ENCODE measurements at places on chromosomes 7 and 10. TPM values are rescaled to one million over a fixed set of nuclear protein-coding genes. Genes with fewer than 3 reads are reported as not detected.

- no peak for DNase-seq
Measured at GRCh38 chr7:38660427-38661099, 29.4 kb upstream of the AMPH start.

DNA sequence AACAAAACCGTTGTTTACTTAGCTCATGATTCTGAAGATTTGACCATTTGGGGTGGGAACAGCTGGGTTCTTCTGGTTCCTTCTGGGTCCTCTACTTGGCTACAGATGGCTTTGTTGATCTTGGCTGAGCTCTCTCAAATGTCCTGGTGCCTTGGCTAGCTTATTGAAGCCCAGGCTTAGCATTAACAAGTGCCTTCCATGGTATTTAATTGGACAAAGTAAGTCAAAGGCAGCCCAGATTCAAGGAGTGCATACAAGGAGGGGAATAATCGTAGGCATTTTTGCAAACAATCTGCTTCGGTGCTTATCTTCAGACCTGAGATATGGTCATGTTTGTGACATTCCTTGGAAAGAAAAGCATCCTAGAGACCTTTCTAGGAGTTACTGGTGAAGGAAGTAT, 81.4 kb downstream of the ADCYAP1R1 start:
- no peak for DNase-seq

DNA sequence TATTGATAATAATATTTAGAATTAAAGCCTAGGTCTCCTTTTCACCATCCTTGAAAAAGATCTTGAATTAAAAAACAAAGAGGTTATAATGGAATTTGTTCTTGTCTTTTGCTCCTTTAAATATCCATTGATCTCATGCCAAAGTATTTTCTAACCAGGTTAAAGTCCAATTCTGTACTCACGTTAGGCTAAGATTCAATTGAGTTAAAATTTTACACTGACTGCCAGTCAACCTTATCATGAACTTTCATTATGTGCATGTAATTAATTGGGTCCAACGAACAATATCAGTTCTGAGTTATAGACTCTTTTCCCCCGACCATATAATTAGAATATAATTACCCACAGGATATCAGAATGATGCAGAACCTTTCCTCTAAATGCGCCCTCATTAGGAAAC, 266.6 kb downstream of the DGKB start:
- no peak for DNase-seq

GRCh38 chr10:115095758-115096157, 2.6 kb downstream of the ATRNL1 start:
- DNase-seq, result no peak

DNA sequence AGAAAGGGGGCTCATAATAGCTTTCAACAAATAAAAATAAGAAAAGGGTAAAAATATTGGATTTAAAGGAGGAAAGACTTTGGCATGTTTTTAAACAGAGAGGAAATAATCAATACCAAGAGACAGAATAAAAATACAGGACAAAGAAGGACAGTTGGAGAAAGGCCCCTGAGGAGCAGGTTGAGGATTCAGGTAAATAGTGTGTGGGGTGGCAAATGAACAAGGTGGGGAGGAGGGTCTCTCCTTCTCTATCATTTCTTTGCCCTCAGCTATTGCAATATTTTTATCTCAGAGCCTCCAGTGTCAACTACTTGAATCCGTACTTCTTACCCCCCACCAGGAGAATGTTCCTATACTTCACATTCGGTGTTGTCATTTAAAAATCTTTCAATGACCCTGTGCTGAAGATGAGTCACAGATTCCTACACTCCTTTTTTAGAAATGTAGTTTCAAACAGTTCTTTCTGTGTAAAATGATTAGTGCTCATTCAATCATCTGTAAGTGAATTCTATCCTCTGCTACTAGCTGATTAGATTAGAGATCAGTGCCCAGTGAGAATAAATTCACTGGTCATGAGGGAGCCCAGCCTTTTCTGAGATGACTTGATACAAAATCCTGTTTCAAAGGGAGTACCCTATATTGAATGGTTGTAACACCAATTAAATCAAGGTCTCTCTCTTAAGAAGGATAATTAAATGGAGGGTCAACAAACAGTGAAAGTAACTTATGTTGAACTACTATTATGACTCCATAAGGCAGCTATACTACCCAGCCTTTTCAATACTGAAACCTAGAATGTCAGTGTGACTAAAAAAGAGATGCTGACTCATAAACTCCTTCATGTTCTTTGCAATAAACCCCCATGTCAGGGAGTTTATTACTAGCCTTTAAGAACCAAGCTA, 50.4 kb upstream of the WNT16 start:
- no peak for DNase-seq

DNA sequence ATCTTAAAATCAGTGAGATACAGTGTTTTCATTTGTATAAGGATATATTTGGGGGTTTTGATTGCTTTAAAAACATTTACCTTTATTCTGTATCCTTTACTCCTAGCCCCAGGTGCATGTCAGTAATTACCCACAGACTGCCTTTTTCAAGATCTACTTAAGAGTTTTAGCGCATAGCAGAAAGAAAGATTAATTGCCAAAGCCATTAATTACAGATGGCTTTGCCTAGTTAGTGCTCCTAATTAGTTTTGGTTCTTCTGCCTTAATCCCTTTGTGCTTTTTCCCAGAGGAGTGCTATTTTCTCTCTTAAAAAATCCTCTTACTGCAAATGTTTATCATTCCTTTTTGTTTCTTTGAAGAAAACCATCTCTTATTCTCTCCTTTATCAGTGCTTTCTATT, 122.8 kb downstream of the MAPK8 start:
- no peak for DNase-seq

GRCh38 chr7:142992427-142992826, 30.3 kb upstream of the KEL start:
- DNase-seq, result no peak

DNA sequence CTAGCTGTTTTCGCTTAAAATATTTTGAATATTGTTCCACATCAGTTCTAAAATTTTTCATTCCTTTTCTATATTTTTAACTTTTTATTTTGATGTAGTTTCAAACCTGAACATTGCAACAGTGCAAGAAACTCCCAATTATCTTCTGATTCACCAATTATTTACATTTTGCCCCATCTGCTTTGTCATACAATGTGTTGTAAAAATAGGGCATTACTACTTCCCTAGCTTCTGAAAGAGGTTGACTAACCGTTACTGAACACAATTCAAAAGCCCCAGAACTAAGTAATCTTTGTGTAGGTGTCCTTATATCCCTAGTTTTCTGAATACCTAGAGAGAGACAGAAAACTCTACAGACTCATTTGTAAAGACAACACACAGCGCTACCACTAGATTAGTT, 86.7 kb downstream of the AVL9 start:
- no peak for DNase-seq

DNA sequence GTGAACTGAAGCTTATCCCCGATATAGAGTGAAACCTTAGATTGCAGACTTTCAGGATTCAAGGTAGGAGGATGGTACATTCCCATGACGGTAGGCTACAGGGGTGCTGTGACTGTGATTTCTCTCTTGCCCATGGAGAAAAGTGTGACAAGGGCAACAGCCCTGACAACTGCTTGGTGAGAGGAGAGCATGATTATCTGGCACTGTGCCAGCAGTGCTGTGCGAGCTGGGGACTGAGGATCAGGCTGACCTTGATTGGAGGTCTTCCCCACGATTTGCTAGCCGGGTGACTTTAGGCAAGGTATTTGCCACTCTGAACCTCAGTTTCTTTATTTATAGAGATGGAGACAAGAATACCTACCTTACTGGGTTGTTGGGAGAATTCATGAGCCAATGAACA, 229.5 kb downstream of the PTEN start:
- DNase-seq, result no peak

Gene ZP3
- total RNA-seq, result 5.6 TPM

Gene BUD23
- 57.6 TPM for total RNA-seq

Gene FAM180A
- 13.7 TPM for total RNA-seq
